ENCODE measurements at places on chromosomes 4 and X.

- DNase-seq = no peak
Measured at GRCh38 chrX:45822124-45822523, 621.4 kb upstream of the DIPK2B start.

- DNase-seq = no peak
Measured at GRCh38 chrX:39936886-39937770, 160.6 kb downstream of the BCOR start.

GRCh38 chr4:609400-610050, 15.8 kb upstream of the PDE6B start:
- DNase-seq = no peak

DNA sequence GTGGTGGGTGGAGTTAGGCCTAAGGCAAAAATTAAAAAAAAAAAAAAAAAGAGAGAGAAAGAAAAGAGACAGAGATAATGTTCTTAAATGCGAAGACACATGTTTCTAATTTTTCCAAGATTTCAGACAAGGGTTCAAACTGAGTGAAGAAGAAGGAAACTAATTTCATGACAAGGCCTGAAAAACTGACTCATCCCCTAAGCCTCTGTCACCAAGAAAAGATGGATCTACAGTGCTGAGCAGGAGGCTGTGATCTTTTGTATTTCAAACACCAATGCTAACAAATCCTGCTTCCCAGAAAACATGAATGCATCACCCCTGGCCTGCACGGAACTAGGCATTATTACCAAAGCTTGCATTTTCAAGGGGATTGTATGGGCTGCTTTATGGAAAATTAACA, 75.3 kb downstream of the PPARGC1A start:
- no peak for DNase-seq

DNA sequence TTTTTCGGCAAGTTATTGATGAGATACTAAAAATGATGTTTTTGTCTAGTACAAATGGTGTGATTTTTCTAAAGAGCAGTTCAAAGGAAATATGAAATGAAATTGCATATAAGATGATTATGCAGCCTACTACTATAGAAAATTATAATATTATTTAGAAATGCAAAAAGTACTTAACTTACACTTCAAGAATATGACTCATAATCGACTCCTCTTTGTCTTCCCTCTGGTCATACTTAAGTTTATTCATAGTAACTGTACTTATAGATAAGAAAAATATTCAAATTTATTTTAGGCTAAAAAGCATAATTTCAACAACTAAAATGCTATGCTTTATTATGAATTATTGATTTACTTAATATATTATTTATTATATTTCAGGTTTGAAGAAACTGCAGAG, 33.2 kb downstream of the CEP44 start:
- no peak for DNase-seq

DNA sequence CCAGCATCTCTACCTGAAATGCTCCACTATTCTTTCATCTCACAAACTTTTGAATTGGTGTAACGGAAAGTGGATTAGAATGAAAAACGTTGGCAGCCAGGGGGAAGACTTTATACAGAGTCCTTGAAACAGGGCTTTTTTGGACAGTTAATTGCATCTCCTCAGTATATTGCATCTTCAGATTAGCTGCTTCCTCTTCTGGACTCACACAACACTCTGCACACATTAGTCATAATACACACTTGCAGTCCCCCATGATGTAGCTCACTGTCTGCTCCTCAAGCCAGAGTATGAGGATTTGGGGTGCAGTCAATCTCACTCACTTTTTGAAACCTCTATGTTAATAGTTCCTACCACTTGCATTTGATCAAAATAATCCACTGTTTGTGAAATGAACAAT, 101.0 kb downstream of the ADGRA3 start:
- no peak for DNase-seq

DNA sequence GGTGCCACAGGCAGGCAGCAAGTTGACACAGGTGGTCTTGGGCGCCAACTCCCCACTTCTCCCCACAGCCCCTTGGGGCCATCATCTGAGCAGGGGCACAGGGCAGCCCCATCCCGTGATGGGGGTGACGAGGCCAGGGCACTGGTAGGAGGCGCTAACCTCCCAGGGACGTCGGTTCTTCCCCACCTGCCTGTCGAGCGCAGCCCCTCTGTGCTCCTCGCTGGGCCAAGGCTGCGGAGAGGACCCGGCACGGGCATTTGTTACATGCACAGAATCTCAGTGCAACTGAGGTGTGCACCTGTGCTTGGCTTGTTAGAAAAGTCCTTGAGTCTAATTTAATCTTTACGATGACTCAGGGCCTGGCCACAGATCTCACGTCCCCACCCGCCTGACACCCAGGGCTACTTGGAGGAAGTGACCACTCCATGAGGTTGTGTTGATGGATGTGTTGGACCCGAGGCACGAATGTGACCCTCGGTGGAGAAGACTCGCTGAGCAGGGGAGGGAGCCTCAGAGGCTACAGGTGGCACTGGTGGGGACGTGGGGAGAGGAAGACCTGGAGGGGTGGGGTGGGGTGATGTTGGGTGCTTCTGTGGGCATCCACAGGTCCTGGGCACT, 3.1 kb upstream of the SH3TC1 start:
- no peak for DNase-seq

Data from AG04449 (cell line).